ENCODE measurements at places on chromosomes 6 and 20. TPM values are rescaled to one million over a fixed set of nuclear protein-coding genes. Genes with fewer than 3 reads are reported as not detected.

Gene ADGRF4
- total RNA-seq = 0.33 TPM

Gene CST1
- 6.9 TPM for total RNA-seq

Gene SLC22A3
- 2.9 TPM for total RNA-seq

Gene GJA10
- not detected for total RNA-seq

Gene E2F1
- 24.3 TPM for total RNA-seq

Gene FAM184A
- total RNA-seq = 1.1 TPM

Gene TRIM10
- total RNA-seq = not detected

Gene GLP1R
- total RNA-seq = not detected

Gene ANKRD66
- not detected for total RNA-seq

Gene GID8
- total RNA-seq = 32.4 TPM

Gene DDO
- total RNA-seq = 3.0 TPM

Measured in uterine smooth muscle cell (primary cell).